ENCODE measurements at places on chromosomes 1 and 21.

GRCh38 chr21:33432496-33432895, 29.3 kb downstream of the IFNGR2 start:
- no peak for DNase-seq

DNA sequence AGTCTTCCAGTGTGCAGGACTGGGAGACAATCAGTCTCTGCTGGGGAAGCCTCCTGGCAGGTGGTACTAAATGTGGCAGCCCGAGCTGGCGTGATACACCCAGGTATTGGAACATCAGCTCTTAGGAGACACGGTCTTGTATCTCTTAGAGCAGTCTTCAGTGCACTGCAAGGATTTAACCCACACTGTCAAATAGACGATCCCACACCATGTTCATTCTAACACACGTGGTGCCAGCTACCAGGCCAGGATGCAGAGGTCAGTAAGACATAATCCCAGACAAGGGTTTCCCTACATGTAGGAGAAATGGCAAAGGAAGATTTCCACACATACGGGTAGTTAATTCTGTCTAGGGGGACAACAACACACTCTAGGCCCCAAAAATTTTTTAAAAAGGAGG, 8.7 kb downstream of the TRIM11 start:
- no peak for DNase-seq

- DNase-seq = no peak
These were observed 1.5 kb downstream of the RPS6KA1 start for GRCh38 chr1:26530895-26531598.

DNA sequence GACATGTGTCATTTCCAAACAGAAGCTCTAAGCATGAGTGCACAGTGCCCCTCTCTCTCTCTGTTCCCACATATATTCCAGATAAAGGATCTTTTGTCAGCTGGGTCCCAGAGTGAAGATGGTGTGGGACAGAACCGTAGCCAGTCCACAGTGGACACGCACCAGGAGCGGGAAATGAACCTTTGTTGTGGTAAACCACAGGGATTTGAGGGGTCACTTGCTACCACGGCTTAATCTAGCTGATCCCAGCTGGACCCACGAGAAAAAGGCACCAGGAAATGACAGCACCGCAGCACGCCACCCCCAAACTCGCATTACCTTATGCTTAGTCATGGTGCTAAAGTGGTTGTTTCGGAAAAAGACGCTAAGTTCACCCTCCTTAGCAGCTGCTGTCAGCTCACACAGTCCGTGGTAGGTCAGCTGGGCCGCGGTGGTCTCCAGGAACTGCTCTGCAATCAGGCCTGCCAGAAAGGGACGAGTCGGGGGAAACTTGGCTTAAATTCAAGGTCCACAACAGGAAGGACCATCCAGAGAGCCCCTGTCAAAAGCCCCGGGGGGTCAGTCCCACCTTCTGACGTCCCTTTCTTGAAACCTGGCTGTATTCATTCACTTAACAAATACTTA, 7.5 kb downstream of the MINDY1 start:
- no peak for DNase-seq

- DNase-seq = no peak
These were observed 4.1 kb downstream of the ZNF362 start for GRCh38 chr1:33260439-33260838.

DNA sequence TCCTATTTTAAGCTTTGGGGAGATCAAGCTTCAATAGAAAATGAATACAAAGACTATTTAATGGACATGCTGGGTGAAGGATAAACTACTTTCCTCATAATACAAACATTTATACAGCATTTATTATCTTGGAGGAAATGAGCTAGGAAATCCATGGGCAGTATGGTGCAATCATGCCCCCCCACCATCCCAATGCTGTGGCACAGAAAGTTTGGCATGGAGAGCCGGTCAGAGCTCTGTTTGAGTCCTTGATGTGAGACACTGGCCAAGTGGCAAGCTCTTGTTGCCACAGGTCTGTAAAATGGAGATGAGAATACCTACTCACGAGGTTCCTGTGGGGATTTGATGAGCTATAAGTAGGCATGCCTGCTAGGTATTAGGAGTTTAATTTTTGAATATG, 120.6 kb downstream of the MAB21L3 start:
- DNase-seq = no peak

- no peak for DNase-seq
These were observed 90.9 kb downstream of the MAN1C1 start for GRCh38 chr1:25707280-25708016.

GRCh38 chr1:247301176-247301540, 30.5 kb downstream of the ZNF496 start:
- no peak for DNase-seq

DNA sequence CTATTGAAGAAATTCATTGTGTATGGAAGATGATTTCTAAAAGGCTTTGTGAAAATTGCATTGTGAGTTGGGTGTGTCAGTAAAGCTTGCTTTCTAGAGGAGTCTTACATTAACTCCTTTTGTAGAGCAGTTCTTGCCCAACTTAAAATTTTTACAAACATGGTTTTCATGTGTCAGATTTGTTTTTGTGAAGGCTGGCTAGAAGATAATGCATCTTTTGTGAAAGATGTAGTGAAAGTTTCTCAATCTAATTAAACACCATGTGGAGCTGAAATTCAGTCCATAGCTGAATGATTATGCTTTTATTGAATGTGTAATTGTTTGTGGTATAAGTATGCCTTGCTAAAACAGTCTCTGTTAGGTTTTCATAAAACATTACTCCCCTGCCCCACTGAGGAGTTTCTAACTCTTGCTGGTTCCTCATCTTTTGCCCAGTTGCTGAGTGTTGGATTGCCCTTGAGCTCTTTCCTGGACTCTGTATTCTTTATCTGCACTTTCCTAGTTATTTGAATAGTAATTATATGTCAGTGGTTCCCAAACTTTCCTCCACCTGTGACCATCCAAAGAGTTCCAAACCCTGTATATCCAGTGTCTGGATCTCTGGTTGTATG, 38.0 kb downstream of the KCTD3 start:
- no peak for DNase-seq
